ENCODE measurements at places on chromosomes 13 and 19.

DNA sequence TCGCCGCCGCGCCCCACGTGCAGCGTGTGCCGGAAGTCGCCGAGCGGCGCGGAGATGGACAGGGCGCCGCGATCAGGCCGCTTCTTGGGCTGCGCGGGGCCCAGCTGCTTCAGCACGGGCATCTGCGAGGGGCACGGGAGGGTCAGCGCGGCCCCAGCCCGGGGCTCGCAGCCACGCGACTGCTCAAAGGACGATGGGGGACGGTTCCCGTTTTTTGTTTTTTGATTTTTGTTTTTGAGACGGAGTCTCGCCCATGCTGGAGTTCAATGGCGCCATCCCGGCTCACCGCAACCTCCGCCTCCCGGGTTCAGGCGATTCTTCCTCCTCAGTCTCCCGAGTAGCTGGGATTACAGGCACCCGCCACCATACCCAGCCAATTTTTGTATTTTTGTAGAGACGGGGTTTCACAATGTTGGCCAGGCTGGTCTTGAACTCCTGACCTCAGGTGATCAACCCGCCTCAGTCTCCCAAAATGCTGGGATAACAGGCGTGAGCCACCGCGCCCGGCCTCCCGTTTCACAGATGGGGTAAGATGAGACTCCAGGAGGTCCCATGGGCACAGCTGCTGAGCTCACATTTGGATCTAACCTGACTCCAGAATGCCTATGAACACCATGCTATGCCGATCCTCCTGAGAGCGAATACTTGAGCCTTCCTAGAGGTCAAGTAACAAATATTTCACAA, 2.0 kb upstream of the LENG9 start:
- no peaks in the 10 kb centered on the region for H3K27me3 ChIP-seq
- no peaks in the 10 kb centered on the region for H3K4me1 ChIP-seq
- DNase-seq, result no peak
- H3K4me3 ChIP-seq, result no peak overlapping the region

GRCh38 chr13:50171590-50172282, 156.5 kb downstream of the KCNRG start:
- no peaks in the 10 kb centered on the region for H3K36me3 ChIP-seq
- no peak overlapping the region for H3K4me3 ChIP-seq
- DNase-seq, result no peak

DNA sequence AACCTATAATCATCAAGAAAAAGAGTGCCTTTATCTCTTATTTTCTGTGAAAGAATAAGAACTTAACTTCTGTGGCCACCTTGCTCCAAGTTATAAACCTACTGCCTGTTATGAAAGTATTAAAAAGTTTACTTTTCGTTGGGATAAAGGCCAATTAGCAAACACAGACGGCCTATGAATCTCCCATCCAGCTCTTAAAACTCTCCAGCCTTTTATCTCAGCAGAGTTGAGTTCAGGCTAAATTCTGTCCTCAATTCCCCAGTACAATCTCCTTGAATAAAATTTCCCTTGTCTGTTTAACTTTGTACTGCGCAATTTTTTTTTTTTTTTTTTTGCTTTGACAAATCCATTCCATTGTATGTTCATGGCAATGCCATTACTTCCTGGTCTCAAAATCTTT, 1058.4 kb downstream of the SLITRK5 start:
- no peak overlapping the region for H3K27ac ChIP-seq
- no peak overlapping the region for H3K4me3 ChIP-seq
- no peak for DNase-seq

- DNase-seq, result peak; percentile 53
- no peaks in the 10 kb centered on the region for H3K4me1 ChIP-seq
- H3K4me3 ChIP-seq, result peak within 1 kb of the TSS; percentile 57
- H3K27ac ChIP-seq, result no peak within 1 kb of the TSS
These were observed at the start of gene FREM2 for GRCh38 chr13:38686577-38687245. FREM2 (plus strand) TSS chr13:38687077; CDS start chr13:38687345, 268 bp downstream.

DNA sequence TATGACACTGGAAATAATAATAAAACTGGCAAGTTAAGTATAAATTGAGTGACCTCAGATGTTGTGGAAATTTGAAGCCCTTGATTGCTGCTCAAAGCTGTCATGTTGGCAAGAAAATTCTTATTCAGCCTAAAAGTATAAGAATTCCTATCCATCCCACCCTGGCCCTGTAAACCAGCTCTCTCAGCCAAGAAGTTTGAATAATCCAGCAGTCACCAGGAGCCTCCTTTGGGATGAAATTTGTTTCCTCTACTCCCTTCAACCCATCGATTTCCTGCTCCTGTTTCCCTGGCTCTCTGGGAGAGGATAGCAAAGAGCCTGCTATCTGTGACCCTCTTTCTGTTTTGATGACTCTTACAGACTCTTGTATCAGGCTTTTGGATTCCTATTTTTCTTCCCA, 169.3 kb downstream of the LHFPL6 start:
- no peak overlapping the region for H3K27ac ChIP-seq
- H3K27me3 ChIP-seq, result no peaks in the 10 kb centered on the region
- H3K36me3 ChIP-seq, result no peaks in the 10 kb centered on the region
- H3K4me3 ChIP-seq, result no peak overlapping the region

DNA sequence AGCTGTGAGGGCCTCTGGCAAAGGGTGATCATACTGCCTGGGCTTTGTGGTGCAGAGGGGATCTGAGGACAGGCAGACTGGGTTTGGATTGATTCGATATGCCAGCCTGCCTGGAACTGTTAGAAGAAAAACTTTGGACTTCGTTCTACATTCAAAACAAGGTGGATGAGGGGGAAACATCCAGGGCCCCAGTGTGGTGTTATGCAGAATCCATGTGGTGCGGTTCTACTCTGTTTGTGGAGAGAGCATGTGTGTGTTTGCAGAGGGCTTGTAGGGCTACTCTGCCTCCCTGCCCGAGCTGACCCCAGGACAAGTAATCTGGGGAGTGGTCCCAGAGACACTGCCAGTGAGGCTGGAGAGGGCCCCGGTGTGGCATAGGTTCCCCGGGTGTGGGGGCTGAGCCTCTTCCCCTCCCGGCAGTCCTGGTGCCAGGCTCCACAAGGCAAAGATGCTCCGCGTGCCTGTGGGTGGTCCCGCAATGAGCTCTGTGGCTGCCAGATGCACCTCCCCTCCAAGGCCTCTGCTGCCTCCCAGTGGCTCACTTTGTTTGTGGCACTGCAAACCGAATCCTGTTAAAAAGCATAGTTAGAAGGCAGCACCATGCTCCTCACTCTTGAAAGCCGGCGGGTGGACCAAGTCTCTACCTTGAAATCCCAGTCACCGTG, 22.3 kb upstream of the TFDP1 start:
- DNase-seq, result peak; percentile 51
- no peak overlapping the region for H3K4me3 ChIP-seq
- H3K4me1 ChIP-seq, result peaks cover 6% of the 10 kb centered on the region
- no peaks in the 10 kb centered on the region for H3K27me3 ChIP-seq
- no peak overlapping the region for H3K27ac ChIP-seq
- H3K36me3 ChIP-seq, result no peaks in the 10 kb centered on the region

- H3K27ac ChIP-seq, result no peak overlapping the region
- H3K27me3 ChIP-seq, result no peaks in the 10 kb centered on the region
- H3K4me3 ChIP-seq, result no peak overlapping the region
- H3K4me1 ChIP-seq, result no peaks in the 10 kb centered on the region
- no peak for DNase-seq
- H3K36me3 ChIP-seq, result peaks cover 12% of the 10 kb centered on the region
These were observed 7.3 kb downstream of the ZNF555 start for GRCh38 chr19:2848616-2849015.

DNA sequence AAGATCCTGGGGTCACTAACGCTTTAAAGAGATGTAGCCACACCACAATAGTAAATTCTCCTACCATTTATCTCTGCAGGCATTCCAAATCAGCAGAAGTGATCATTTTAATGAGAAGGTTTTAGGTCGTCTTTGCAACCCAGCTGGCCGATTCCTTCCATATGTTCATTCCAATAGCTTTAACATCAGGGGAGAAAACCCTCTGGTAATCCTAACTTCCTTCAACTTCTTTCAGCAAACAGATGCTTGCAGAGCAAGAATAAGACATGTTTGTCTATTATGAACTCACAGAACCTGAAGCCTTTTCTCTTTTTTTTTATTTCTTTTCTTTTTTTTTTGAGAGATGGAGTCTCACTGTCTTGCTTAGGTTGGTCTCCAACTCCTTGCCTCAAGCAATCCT, 498.6 kb upstream of the SLITRK1 start:
- H3K36me3 ChIP-seq, result no peaks in the 10 kb centered on the region
- no peaks in the 10 kb centered on the region for H3K4me1 ChIP-seq
- DNase-seq, result no peak
- H3K27me3 ChIP-seq, result no peaks in the 10 kb centered on the region
- H3K4me3 ChIP-seq, result no peak overlapping the region
- H3K27ac ChIP-seq, result no peak overlapping the region

- no peak overlapping the region for H3K4me3 ChIP-seq
- no peaks in the 10 kb centered on the region for H3K27me3 ChIP-seq
- H3K36me3 ChIP-seq, result peaks cover 27% of the 10 kb centered on the region
- peak; percentile 44 for DNase-seq
These were observed 16.2 kb downstream of the CAPN12 start for GRCh38 chr19:38727868-38728660.

DNA sequence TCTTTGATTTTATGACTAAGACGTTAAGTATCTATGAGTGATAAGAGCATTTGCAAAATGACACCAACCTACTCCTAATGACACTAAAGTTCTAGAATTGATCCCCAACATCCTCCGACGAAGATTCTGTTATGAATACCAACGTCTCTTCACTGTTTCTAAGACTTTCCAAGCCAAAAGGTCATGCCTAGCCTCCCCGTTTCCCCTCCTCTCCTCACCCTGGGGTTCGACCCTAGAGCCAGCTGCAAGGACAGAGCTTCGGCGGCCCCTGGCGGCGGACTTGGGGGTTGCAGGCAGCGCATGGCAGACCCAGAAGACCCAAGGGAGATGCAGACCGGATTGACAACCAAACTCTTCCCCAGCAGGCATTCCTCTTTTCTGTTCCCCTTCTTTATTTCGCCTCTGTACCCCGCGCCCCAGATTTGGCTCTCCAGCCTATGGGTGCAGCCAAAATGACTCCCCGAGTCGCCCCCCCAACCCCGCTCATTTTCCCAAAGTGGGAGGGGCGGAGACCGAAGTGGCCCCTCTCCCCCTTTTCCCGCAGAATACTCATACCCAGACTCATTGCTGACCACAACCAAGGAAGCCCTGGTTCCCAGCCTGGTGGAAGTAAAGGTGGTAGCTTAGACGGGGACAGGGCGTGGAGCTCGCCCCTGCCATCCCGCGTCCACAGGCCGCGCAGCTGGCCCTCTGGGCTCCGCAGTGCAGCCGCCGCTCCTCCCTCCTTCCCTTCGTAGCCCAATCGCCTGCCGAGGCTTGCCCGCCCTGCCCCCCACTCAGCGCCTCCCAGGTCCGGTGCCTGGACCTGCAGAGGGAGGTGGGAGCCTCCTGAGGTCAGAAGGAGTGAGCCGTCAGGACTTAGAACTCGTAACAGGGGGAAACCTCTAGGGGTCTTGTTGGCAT, 4.1 kb upstream of the EML2 start:
- H3K4me3 ChIP-seq, result peak overlapping the region; percentile 12
- DNase-seq, result peak; percentile 86
- H3K27ac ChIP-seq, result no peak overlapping the region
- no peaks in the 10 kb centered on the region for H3K36me3 ChIP-seq
- H3K27me3 ChIP-seq, result no peaks in the 10 kb centered on the region

GRCh38 chr13:60282708-60283107, 114.3 kb upstream of the TDRD3 start:
- DNase-seq, result no peak
- H3K36me3 ChIP-seq, result no peaks in the 10 kb centered on the region
- no peaks in the 10 kb centered on the region for H3K27me3 ChIP-seq
- H3K4me1 ChIP-seq, result no peaks in the 10 kb centered on the region
- no peak overlapping the region for H3K4me3 ChIP-seq

GRCh38 chr13:25253702-25254101, 33.6 kb downstream of the MTMR6 start:
- no peak for DNase-seq
- peaks cover 5% of the 10 kb centered on the region for H3K36me3 ChIP-seq
- no peak overlapping the region for H3K27ac ChIP-seq
- H3K4me3 ChIP-seq, result no peak overlapping the region
- H3K4me1 ChIP-seq, result no peaks in the 10 kb centered on the region

- H3K36me3 ChIP-seq, result no peaks in the 10 kb centered on the region
- DNase-seq, result no peak
- H3K27ac ChIP-seq, result no peak overlapping the region
- no peak overlapping the region for H3K4me3 ChIP-seq
- H3K27me3 ChIP-seq, result no peaks in the 10 kb centered on the region
These were observed 4.8 kb downstream of the LILRB5 start for GRCh38 chr19:54252243-54252642.

DNA sequence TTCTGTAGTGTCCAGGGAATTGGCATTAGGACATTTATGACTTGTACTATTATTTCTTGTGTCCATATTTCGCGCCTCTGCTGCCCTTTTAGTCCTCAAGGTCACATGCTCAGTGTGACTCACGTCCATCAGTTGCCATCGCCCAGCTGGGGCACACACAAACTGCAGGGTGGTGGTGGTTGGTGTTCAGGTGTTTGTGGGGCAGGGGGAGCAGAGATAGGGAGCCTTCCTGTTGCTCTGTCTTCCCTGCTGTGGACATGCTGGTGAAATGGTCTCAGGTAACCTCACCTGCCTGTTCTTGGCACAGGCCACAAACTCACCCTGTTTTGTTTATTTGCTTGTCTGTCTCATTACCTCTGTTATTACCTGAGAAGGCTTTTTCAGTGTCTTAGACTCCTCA, 22.4 kb downstream of the PRR12 start:
- peaks cover 11% of the 10 kb centered on the region for H3K36me3 ChIP-seq
- no peak for DNase-seq
- H3K27ac ChIP-seq, result no peak overlapping the region
- H3K27me3 ChIP-seq, result no peaks in the 10 kb centered on the region
- H3K4me1 ChIP-seq, result no peaks in the 10 kb centered on the region

- no peaks in the 10 kb centered on the region for H3K4me1 ChIP-seq
- H3K36me3 ChIP-seq, result peaks cover 3% of the 10 kb centered on the region
- peak overlapping the region; percentile 92 for H3K27ac ChIP-seq
- DNase-seq, result no peak
- H3K27me3 ChIP-seq, result no peaks in the 10 kb centered on the region
These were observed 1.9 kb downstream of the CNN2 start for GRCh38 chr19:1028062-1028926.

- H3K4me3 ChIP-seq, result no peak overlapping the region
- H3K4me1 ChIP-seq, result no peaks in the 10 kb centered on the region
- no peaks in the 10 kb centered on the region for H3K27me3 ChIP-seq
- no peak overlapping the region for H3K27ac ChIP-seq
These were observed 59.5 kb downstream of the MYCBP2 start for GRCh38 chr13:77267362-77267761.
